ENCODE measurements at places on chromosomes 4 and X. TPM values are rescaled to one million over a fixed set of nuclear protein-coding genes. Genes with fewer than 3 reads are reported as not detected.

The FTHL17 gene
- not detected for polyA plus RNA-seq

DNA sequence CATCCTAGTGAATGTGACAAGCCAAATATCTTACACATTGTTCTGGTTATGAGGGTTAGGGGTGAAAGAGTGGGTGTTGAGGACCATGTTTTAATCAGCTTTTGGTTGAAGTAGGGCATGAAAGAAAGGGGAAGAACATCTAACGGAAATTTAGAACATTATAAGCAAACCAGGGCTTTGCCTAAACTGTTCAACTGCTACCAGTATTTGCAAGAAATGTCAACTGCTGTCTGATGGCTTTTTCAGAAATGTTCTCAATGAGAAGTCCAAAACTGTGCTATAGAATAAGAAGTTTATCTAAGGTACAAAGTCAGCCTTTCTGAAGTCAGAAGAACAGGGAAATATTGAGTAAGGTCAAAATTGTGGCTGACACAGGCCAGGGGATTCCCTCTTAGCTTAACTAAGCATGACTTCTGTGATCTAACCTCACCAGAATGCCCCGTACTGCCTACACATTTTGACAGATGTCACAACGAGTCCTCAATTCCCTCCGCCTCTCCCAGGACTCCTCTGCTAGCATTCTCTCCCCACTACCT lies 67.1 kb downstream of the DTHD1 start:
- no peak for DNase-seq

DNA sequence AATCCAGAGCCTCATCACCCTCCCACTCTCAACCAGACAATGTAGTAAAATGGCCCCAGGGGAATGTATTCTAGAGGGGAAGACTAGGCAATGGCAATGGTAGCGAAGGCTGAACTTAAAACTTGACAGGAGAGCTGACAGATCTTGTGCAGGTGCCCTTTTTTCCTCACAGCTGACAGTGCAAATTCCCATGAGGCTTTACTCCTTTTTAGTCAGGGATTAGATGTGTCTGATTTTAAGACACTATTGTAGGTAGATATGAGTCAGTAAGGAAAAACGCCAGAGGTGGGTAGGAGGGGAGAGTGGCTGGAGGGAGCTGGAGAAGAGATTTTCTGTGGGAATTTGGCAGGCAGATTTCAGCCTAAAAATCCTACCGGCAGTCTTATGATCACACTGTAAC lies 10.7 kb downstream of the CAPN6 start:
- DNase-seq, result no peak

The UBQLN2 gene
- polyA plus RNA-seq, result 11.7 TPM

- no peak for DNase-seq
Measured at GRCh38 chr4:8318509-8318908, 49.0 kb downstream of the HTRA3 start.

The FSTL5 gene
- 0.01 TPM for polyA plus RNA-seq

The SLIT2 gene
- 2.9 TPM for polyA plus RNA-seq

DNA sequence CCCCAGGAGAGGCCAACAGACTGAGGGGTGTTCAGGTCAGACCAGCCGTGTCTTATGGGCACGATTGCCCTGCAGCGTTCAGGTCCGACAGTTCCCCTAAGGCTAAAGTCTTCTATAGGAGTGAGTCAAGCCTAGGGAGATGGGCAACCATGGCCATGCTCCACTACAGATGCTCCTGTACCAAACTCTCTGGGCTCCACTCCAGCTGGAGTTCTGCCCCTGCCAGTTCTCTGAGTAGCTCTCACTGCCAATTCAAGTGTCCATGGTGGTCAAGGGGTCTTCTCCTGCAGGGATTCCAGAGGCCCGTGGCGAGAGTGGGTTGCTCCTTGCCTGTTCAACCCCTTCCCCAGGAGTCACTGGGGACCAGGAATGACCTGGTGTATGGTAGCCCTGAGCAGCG lies 38.2 kb downstream of the BEX3 start:
- DNase-seq, result no peak

The CXCL9 gene
- 0.37 TPM for polyA plus RNA-seq

The SHISA3 gene
- 14.9 TPM for polyA plus RNA-seq

The AGTR2 gene
- polyA plus RNA-seq, result 0.03 TPM

The RBM47 gene
- 1.8 TPM for polyA plus RNA-seq
